ENCODE measurements at places on chromosomes 3 and 15.

DNA sequence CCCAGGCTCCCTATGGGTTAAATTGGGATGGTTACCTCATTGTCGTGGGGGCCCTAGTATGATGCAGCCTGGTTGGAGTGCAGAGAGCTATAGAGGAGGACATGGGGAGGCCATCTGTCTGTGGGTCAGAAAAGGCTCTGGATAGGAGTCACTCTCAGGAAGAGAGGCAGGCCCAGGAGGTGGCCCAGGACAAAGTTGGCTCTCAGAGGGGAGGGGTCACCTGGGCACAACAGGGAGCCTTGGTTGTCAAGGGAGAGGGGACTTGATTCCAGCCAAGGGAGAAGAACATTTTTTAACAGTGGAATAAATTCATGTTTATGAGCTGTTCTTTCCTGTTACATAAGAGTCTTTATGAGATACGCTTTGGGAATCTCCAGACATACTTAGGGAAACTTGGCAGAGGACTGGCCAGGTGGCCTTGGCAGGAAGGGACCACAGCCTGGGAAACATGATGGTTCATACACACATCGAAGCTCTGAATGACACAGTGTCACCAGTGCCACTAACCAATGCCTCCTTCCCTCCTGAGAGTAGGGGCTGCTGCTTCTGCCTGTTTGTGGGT is 27.5 kb upstream of the LCTL start:
- DNase-seq: no peak

DNA sequence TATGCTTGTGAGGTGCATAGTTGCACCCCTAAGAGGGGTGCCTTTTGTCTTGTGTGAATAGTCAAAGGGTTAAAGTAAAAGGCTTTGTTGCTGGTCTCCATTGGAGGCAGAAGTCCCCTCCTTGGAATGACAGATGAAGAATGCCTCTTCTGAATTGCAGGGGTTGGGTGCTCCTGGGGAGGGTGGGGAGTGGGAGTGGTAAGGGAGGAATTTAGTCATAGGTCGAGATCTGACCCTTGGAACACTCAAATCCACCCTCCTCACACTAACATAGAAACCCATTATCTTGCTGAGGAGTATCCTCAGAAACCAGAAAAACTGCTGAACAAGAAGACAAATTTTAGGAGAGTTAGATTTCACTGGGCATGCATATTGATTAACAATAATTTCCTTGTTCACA is 4.7 kb downstream of the CTXND1 start:
- DNase-seq: no peak

DNA sequence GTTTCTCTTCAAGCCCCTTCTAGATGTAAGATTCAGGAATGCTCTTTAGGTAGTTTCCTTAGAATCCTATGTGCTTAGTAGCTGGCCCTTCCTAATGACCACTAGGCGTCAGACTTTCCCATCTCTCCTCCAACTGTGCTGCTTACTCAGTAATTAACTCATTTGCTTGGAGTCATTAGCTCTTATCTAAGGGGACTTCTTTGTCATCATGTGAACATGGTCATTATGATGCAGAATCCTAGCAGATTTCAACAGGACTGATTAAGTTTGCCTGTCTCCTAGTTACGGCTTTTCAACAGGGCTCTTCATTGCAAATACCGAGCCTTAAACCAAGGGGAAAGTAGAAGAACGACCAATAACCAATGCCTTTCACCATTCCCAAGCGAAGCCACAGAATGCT is 46.4 kb downstream of the GJD2 start:
- no peak for DNase-seq

- no peak for DNase-seq
Observed at GRCh38 chr15:41993472-41994170, 21.3 kb upstream of the EHD4 start.

DNA sequence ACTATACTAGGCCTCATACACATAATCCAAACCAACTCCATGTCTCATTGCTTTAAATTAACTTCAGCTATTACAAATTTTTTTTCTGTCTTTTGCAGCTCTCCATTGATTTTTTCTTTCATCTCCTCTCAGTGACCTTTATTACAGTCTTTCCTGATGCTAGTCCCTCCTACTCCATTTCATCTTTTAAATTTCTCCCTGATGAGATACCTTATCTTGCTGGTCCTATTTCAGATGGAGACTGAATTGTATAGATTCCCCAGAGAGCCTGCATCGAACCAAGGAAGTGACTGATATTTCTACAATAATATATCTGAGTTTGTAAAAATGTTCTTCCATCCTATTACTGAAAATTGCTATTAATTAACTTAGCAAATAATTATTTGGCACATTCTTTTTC is 45.7 kb upstream of the NEO1 start:
- DNase-seq: no peak

DNA sequence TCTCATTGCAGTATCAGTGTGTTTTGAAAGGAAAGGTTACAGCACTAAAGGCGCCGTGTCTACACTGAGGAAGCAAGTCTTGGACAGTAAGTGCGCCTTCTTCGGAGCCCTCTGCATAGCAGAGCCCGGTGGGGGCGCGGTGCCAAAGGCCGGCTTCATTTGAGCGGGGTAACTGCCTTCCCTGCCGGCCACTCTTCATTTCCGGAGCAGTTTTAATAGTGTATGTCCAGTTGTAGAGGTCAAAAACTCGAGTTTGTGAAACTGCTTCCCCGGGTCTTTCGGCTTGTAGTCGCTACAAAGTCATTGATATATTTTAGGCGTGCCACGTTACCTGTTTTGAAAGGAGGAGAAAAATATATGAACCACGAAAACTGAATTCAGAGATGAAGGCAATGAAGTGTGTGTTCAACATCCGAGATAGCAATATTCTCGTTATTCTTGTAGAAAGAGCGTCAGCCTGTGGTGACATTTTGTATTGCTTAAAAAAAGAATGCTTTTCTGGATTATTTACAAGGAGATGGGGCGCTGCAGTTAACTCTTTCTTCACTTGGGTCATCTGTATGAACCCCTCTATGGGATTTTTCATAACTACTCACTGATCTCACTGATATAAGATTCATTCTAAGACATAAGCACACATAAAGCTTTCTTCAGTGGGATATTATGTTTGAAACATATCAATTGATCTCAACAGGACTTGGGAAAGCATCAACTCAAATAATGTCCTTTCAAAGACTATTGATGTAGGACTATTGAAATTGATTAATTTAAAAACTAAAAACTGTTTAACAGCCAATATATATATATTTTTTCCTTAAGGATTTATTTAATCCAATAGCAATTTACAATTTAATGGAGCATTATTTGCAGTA is 3.0 kb downstream of the ALCAM start:
- peak; percentile 59 for DNase-seq

- DNase-seq: no peak
Observed at GRCh38 chr3:169148448-169149348, 514.8 kb downstream of the MECOM start.

- no peak for DNase-seq
Observed at GRCh38 chr3:8525893-8526292, 24.3 kb downstream of the LMCD1 start.

DNA sequence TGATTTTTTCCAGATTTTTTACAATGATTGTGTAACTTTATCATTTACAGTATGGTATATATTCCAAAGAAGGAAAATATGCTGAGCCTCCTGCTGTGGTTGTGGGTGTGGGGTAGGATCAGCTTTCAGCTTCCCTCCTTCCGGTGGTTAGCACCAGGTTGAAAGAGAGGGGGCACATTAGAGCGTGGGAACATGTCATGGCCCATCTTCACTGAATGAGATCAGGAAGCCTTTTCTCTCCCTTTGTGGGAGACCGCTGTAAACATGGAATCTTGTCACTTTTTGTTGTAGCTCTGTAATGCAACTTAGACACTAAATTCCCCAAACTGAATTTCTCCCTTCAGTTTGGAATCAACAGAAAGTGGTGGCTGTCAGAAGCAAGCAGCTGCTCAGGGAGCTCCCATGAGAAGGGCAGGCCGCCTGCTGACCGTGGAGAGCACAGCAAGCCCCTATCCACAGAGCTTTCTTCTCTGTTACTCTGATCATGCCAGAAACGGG is 86.7 kb upstream of the LIMD1 start:
- DNase-seq: no peak

DNA sequence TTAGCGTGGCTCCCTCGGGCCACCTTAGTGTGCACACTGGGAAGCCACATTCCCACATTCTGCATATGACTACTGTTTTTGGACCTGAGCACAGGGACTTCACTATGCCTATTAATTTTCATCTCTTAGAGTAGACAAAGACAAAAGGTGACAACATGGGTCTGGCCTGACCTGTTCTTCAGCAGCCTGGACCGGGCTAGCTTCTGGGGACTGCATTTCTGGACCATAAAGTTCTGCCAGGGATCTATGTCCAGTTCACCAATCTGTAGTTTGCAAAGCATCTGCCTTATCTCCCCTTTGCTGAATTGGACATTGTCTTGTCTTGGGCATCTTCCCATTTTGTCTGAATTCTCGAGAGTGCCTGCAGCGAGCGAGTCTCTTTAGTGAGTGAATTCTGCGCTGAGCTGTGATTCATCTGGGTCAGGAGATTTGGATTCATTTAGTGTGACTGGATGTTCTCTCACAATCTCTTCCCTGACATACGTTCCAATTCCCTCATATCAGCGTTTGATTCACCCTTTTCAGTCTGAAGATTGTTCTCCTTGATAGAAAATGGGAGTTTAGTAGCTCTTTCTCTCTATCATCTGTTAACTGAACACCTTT is 112.2 kb upstream of the PLXNA1 start:
- DNase-seq: no peak

GRCh38 chr3:23161896-23162570 is 41.1 kb upstream of the UBE2E2 start:
- DNase-seq: no peak

DNA sequence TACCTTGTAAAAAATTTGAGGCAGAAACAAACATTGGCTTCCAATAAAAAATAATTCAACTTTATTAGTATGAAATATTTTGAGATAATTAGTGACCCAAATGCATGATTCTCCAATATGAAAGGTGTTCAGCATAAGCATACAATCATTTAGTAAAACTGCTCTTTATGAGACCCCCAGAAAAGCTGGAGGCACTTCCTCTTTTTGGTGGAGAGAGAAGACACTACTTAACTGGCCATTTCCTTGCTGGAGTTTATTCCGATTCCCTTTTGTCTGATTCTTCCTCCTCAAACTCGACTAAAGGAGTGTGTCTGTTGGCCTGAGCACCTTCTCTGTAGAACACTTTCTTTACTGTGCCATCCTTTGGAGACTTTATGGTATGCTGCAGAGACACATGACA is 34.8 kb upstream of the DCUN1D1 start:
- DNase-seq: no peak

DNA sequence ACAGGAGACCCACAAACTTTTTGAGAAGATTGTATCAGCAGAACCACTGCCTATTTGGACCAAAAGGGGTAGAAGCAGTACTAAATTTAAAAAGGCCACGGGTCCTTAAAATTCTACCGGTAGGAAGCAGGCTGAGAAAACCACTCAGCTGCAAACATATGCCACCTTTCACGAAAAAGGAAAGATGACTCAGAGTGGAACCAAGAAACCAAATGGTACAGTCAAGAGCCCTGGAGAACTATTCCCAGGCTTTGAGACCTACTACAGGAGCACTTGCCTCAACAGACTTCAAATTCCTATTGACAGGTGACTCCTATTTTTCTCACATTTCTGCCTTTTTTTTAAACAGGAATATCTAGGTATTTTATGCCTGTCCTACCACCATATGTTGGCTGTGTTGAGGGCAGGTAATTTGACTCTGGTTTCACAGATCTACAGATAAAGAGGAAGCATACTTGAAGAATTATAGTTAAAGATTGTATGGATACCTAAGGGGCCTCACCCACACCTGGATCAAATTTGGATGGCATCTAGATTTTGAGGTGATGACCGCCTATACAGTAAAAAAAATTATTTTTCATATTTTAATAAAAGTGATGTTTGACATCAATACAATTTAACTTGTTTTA is 10.1 kb downstream of the GOLIM4 start:
- no peak for DNase-seq

DNA sequence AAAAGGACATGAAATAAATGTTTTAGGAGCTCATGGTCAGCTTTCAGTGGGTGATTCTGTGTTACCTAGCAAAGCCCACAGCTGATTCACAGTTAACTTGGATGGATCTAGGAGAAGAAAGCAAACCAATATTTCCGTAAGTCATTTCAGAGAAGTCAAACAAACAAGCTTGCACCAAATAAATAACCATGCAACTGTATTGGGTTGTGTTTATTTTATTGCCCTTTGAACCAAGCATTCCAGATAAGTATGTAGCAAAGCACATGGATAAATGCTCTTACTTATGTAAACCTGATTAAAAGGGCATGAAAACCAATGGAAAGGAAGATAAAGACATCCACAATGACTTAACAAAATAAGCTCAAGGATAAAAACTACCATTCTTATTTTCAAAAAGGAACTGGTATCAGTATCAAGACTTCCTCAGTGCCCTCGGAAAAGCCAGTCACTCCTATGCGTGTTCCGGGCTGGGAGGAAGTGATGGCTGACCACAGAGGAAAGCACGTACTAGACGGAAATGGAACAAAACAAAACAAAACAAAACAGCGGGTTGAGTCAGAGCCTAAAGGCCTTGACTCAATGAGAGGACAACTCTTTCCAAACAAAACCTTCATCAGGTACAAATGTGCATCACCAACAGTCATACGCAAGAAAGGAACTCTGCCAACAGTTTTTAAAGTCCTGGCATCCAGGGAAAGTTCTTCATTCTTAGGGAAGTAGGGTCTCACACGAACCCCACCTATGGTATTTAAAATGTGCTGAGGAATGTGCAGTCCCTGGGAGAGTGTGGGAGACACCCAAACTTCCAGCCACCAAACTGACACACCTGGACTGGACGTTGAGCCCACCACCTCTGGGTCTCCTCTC is 103.3 kb downstream of the SNRK start:
- DNase-seq: peak; percentile 87

GRCh38 chr3:69881051-69881450 is 118.5 kb upstream of the SAMMSON start:
- no peak for DNase-seq

DNA sequence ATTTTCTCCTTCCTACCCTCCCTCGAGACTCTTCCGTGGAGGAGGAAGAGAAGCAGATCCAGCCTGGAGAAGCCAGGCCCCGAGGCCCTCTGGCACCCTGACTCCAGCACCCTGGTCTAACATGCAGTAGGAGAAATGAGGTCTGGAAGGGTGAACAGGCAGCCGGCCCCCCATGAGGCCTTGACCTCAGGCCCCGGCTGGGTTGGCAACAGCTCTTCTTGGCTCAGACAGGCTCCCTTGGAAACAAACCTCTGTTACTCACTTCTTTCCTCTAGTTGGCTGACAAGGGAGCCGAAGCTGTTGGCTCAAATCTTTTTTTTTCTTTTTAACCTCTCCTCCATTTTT is 73.4 kb downstream of the CPN2 start:
- no peak for DNase-seq

- DNase-seq: no peak
Observed at GRCh38 chr3:128973988-128974564, 19.8 kb downstream of the CFAP92 start.

DNA sequence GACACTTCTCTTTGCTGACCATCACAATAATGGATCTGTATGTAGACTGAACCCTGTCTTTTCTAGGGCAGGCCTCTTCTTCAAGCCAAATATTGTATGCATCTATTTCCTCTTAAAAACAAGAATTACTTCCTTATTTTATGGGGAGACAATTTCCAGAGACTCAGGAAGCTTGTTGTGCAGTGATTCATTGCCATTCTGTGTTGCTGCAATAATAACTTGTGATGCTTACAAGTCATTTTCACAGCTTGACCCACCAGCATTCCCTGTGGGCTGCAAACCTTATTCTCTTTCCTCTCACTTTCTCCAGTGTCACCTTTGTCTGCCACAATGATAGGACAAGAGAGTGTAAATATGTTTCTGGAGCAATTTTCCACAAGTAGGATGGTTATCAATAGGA is 276.7 kb upstream of the SGO1 start:
- DNase-seq: no peak

- no peak for DNase-seq
Observed at GRCh38 chr3:188092648-188093047, 61.3 kb upstream of the LPP start.

- peak; percentile 28 for DNase-seq
Observed at GRCh38 chr3:125381743-125382142, 6.6 kb upstream of the ZNF148 start.
